ENCODE measurements at places on chromosomes 4 and X.

- no peak for DNase-seq
Observed at GRCh38 chr4:140688711-140689598, 67.2 kb downstream of the TBC1D9 start.

DNA sequence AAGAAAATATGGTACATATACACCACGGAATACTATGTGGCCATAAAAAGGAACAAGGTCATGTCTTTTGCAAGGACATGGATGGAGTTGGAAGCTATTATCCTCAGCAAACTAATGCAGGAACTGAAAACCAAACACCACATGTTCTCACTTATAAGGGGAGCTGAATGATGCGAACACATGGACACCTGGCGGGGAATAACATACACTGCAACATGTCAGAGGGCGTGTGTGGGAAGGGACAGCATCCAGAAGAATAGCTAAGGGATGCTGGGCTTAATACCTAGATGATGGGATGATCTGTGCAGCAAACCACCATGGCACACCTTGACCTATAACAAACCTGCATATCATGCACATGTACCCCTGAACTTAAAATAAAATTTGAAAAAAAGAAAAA, 19.5 kb upstream of the CNKSR2 start:
- DNase-seq, result no peak

- DNase-seq, result no peak
Observed at GRCh38 chr4:10115271-10115796, 1.3 kb downstream of the WDR1 start.

GRCh38 chrX:47564438-47565085, 3.6 kb downstream of the ARAF start:
- no peak for DNase-seq

DNA sequence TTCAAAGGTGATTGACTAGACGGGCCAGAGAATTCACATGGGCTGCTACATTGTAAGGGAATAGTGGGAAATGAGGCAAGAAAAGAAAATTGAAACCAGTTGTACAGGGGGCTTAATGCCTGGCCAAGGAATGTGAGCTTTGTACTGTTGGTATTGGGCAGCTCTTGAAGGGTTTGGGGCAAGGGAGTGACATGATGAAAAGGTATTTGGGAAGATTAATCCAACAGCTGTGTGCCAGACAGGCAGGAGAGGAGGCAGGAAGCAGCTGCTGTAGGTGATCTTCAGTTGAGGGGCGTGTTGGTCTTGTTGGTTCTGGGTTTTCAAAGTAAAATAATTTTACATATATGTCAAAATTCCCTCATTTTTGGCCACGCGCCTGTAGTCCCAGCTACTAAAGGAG, 384.5 kb upstream of the TENM3 start:
- DNase-seq, result no peak

- no peak for DNase-seq
Observed at GRCh38 chr4:65083076-65083475, 587.2 kb downstream of the EPHA5 start.

GRCh38 chr4:14850455-14851097, 151.7 kb upstream of the CPEB2 start:
- DNase-seq, result no peak

- no peak for DNase-seq
Observed at GRCh38 chr4:138977524-138977923, 38.1 kb upstream of the NOCT start.

GRCh38 chrX:10165580-10166247, 8.9 kb downstream of the CLCN4 start:
- no peak for DNase-seq

- no peak for DNase-seq
Observed at GRCh38 chr4:15912236-15912635, 26.3 kb downstream of the FGFBP1 start.

DNA sequence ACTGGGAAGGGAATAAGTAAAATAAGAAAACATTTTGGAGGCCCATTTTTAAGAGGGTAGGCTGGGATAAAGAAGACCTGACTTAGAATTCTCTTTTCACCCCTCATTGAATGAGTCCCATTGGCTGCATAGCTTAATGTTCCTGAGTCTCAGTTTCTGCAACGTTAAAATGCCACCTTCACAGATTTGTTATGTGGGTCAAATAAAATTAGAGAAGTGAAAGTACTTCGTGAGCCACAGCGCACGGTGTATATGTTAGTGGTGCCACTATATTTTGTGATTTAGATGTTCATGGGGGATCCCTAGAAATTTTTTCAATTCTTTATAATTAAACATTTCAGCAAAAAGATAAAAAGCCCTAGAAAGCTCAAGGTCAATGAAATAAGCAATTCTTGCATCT, 109.2 kb upstream of the HS3ST1 start:
- DNase-seq, result no peak

DNA sequence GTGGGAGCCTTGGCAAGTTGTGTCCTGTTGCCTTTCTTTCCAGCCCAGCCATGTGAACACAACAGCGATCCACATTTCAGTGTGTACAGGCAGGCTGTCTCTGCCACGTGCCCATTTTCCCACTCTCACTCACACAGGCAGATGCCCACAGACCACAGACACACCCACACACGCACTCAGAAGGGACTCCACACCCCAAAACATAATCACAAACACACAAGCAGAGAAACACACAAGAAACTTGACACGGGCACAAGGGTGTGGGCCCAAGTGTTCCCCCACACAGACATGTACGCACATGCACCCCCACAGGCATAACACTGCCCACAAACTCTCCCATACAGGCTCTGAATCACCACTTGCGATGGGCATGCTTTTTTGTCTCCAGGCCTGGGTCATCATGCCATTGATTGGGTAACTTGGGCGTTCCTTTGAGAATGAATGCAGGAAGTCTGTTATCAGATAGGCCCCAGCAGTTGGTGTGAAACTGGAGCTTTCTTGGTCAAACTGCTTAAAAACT, 84.3 kb downstream of the NBDY start:
- DNase-seq, result no peak

GRCh38 chr4:81085291-81085690, 54.8 kb downstream of the BMP3 start:
- no peak for DNase-seq

DNA sequence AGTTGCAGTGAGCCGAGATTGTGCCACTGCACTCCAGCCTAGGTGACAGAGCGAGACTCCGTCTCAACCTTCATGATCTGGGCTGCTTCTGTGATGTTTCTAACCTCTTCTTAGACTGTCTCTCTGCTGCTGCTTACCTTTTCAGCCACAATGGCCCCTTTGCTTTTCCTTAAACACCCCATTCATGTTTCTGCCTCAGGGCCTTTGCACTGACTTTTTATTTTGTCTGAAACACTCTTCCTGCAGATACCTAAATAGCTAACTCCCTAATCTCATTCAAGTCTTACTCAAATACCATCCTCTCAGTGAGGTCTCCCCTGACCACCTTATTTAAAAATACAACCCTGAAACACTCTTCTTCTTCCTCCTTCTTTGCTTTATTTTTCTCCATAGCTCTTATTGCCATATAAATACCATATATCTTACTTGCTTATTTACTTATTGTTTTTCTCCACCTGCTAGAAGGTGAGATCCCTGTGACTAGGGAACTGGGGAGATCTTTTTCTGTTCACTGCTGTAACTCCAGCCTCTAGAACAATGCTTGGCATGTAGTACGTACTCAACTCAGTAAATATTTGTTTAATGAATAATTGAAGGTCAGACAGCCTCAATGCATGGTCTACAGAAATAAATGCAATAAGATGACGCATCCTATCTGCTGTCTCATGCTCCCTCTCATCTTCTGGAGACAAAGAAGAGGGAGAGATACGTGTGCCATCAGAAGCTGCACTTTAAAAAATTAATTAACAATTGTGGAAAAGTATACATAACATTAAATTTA, 43.8 kb upstream of the SETD7 start:
- no peak for DNase-seq

DNA sequence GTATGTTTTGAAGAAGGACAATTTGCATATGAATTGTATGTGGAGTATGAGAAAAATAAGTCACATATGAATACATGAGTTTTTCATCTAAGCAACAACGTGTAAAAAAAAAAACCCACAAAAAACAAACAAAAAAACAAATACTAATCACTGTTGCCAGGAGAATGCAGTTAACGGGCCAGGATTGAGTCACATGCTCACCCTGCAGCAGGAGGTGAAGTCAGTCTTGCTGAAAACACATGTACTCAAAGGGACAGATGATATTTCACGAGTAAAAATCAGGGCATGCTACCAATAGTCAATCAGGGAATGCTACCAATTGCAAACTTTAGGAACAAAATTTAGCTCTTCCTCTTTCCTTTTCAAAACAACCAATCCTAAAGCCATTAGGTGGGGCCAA, 10.4 kb upstream of the DCLK2 start:
- no peak for DNase-seq

GRCh38 chrX:129577473-129577872, 37.4 kb downstream of the OCRL start:
- no peak for DNase-seq

DNA sequence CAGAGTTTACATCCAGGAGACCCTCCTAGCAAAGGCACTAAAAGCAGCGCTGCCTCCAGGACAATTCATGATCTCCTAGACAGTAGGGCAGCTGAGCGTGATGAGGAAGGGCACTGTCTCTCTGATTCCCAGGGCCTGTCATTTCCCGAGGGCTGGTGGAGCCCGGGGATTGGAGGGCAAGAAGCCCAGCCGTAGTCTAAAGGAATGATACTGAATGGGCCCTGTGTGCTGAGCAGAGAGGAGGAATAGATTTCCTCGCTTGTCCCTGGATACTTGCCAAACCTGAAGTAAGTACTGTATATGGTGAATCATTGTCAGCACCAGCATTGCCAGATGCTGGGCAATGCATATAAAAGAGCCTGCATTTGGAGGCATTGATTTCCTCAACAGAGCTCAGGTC, 88.0 kb upstream of the SLITRK2 start:
- no peak for DNase-seq

DNA sequence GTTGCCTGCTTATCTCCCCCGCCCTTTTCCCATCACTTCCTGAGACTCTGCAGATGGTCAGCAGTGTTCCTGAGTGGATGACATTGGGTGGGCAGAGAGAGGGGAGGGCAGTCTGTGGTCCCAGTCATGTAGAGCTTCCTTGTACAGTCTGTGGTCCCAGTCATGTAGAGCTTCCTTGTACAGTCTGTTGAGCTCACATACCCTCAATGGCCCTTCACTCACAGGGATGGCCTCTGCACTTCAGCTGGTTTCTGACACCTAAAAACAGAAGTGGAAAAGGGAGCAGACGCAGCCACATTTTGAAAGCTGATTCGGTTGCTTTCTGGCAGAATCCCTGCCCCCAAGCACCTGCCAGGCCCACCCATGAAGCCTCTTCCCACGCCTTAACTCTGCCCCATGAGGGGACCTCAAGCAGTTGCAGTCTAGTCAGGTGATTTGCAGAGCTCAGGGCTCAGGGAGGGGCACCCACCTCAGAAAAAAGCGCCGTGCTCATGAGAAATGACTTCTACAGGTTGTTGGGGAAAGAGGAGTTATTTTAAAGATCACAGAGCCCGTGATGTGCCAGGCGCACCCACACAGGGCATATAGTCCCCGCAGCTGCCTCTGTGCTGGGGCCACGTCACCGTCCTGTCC, 3.6 kb upstream of the TMEM271 start:
- no peak for DNase-seq

DNA sequence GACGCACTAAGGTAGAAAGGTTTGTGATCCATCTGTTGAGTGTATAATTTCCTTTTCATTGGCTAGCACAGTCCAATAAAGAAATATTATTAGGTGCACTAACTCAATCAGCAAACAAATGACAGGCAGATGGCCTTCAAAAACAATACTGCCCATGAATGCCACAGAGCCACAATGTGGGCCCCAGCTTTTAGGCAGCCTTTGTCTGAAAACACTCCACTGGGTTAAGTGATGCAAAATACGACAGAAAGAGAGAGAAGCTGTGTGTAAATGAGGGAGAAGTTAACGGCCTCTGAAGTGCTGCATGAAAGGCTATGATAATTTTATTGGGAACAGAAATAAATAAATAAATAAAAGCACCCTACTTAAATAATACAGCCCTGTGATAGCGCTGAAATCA, 274.6 kb downstream of the NKX6-1 start:
- DNase-seq, result no peak

GRCh38 chrX:32774966-32775365, 436.4 kb downstream of the DMD start:
- DNase-seq, result no peak

DNA sequence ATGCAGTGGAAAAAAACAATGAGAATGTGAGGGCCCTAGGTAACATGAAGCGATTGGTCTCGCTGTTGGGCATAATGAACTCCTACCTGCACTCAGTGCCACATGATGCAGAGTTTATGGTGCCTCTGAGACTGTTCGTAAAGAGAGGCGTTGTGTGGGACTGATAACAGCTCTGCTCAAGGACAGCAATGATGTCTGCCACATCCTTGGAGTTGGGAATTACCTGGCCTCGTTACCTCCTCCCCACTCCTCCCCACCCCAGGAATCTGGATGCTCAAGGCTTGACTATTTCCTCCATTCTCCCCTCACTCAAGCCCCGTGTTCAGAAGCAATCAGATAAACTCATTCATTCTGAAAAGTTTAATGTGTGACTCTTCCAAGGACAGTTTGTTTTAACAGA, 148.0 kb upstream of the JADE1 start:
- DNase-seq, result no peak

- no peak for DNase-seq
Observed at GRCh38 chr4:79353075-79353474, 27.2 kb upstream of the NAA11 start.

DNA sequence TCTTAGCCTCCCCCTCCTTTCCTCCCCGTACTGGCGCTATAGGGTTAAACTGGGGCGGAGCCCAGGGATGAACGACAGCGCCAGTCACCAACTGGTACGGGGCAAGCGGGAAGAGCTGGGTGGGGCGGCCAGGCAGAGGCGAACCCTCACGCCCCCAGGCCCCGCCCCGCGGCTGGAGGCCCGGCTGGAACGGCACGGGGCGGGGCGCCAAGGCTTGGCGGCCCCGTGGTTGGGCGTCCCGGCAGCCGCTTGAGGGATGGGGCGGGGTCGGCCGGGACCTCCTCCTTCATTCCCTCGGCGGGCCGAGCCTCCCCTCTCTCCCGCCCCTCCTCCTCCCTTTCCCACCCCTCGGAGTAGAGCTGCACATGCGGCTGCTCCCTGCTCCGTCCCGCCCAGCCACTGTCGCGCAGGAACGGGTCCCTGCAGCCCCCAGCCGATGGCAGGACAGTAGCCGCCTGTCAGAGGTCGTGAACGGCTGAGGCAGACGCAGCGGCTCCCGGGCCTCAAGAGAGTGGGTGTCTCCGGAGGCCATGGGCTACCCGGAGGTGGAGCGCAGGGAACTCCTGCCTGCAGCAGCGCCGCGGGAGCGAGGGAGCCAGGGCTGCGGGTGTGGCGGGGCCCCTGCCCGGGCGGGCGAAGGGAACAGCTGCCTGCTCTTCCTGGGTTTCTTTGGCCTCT, at the start of gene EDA:
TSS of gene EDA (plus strand) at position 335 of the 678 bp plus-strand sequence.
- DNase-seq, result no peak

GRCh38 chrX:14228611-14229010, 198.9 kb upstream of the GEMIN8 start:
- no peak for DNase-seq

GRCh38 chr4:120703908-120704307, 218.6 kb downstream of the PRDM5 start:
- no peak for DNase-seq

GRCh38 chr4:67083496-67083895, 461.8 kb downstream of the CENPC start:
- DNase-seq, result no peak

Data from stimulated activated CD8-positive, alpha-beta memory T cell treated with anti-CD3 and anti-CD28 coated beads, Interleukin-4, amount 100 ng/mL, for 1 hour (primary cell).